ENCODE measurements at places on chromosomes 4 and X.

- no peak for DNase-seq
These were observed 5.9 kb downstream of the MRFAP1L1 start for GRCh38 chr4:6703786-6704185.

DNA sequence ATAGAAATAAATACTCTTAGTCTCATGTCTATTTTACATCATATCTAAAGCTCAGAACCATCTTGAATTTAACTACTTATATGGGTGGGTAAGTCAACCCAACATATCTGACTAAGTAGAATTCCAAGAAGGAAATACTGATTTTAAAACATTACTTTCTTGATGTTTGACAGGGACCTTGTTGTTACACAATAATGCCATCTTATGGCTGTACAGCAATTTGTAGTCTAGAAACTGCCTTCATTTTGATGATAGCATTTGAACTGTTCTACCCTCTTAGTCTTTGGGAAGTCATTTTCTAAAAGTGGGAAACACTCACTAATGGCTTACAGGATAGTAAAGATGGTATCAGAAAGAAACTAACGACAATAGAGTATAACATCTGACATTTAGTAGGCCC, 929.5 kb downstream of the DMD start:
- no peak for DNase-seq

DNA sequence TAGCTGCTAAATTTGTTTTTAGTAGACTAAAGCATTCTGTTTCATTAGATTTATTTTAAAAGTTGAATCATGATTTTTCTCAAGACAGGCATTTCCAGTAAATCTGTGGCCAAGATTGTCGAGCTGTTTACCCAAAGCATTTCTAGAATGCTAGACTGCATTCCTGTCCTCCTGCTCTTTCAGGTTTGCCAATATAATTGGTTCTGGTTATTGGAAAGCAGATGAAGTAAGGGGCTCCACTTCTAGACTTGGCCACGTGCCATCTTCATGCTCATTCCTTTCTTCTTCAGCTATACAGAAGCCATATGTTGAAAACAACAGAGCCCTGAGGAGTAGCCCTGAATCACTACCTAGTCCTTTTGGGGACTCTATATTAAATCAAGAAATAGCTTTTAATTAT, 62.5 kb downstream of the PGRMC2 start:
- DNase-seq: no peak

DNA sequence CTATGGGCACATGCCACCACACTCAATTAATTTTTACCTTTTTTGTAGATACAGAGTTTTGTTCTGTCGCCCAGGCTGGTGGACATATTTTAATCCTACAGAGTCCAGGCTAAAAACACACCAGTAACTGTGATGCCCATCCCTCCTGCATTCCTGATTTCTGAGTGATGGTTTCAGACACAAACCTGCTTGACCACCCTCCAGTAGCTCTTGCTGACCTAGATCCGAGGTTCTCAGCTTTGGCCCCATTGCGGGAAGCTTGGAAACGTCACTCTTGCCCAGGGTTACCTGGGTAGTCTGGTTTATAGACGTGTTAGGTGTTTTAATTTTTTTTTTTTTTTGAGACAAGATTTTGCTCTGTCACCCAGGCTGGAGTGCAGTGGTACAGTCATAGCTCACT, 7.5 kb downstream of the CD99 start:
- no peak for DNase-seq

DNA sequence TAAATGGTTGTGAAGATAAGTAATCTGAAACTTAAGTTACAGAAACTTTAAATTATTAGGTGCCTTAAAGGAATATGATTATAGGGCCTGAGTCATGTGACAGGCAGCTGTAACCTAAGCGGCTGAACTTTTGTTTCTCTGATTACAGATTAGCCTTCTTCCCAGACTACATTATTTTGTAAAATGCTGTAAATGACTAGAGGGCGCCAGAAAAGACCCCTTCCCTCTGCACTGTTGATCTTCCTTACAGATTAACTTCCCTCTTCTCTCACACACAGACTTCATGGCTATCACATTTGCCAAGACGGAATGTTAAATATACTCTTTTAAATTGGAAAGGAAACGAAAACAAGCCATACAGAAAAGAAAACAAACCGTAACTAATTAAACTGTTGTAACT, 96.6 kb downstream of the EVC2 start:
- DNase-seq: no peak

GRCh38 chr4:158778156-158778711, 9.4 kb downstream of the FNIP2 start:
- no peak for DNase-seq

DNA sequence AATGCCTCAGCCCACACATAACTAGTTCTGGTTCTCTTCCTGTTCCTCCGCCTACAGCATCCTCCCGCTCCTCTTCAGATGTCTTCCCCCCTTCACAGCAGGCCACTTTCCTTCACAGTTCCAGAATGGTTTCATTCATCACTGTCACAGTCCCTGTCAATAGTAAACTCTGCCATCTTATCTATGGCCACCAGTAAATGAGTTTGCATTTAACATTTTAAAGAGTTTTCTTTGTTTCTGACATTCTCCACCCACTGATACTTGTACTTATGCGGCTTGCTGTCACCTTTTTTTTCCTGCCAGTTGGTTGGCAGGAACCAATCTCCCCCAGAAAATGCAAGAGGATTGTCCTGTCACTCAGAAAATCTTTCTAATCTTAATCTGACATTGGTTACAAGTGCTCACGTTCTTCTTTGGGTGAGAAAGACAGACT, 114.1 kb downstream of the GLUD2 start:
- DNase-seq: no peak

DNA sequence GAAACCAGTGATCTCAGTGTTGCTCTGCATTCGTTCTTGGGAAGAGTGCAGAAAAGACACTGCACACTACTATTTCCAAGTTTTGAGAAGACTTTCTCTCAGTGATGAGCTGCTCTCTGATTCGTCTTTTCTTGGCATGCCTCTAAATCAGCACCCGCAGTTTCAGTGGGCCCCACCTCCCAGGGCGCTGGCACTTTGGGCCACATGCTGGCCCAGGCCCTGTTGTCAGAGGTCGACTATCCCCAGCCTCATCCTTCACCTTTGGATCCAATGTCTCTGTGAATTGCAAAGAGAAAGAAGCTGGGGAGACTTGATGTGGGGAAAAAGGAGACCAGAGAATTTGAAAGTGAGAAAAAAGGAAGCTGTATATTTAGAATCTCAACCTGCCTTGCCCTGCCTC, 644.1 kb upstream of the PITX2 start:
- no peak for DNase-seq

DNA sequence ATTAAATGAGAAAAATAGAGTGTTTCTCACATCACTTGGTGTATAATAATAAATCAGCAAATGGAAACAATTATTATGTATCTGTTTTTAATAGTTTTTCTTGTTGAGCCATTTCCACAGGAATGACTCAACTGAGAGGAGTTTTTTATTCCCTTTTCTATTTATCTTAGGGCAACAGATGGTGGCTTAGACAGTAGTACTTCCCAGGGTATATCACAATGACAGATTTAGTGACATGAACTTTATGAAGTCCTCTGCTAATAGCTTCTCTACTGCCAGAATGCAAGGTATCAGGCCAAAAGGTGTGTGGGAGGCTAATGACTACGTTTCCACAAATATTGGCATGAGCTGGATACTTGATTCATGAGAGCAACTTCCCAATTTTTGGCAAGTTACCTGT, 126.7 kb downstream of the HTR2C start:
- no peak for DNase-seq

DNA sequence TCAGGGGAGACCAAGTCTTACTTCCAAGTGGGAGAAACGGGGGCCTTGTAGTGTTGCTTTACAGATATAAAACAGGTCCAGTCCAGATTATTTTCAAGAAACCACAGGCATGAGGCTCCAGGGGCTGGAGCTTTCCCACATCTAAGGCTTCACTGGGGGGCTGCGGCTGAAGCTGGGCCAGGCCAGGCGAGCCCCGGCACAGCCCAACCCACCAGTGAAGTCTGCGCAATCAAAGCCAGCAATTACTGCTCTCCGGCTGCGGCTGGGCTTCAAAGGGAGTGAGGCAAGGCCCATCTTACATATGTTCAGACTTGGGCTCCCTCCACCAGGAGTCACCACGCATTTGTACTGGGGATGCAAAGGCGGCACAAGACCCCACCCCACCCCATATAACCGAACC, 61.7 kb downstream of the HADH start:
- no peak for DNase-seq

DNA sequence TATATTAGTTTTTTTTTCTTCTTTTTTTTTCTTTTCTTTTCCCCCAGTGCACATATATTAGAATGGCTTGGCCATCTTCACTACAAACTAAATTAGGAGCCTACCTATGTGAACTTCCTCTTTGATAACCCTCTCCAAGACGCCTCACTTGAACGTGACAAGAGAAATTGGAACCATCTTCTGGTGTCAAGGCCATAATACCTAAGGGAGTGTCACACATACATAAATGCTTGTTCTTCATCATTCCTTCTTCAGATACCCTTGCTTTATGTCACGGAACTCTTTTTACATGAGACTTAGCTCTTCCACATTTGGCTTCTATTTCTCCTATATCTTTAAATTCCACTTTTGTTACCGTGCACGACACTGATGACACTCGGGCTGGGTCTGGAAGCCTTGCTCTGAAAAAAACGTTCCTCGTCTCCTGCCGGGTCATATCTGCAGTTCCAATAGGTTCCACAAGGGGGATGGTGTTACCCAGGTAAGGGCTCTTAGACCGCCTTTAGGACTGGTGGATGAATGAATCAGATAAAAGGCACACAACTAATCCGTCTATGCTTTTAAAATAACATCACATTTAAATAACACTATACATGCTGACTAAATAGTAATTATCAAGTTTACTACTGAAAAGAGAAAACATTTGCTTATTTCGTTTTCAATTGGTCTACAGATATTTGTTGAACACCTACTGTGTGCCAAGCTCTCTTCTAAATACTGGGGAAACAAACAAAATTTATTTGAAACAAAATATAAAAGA, 19.9 kb downstream of the DGAT2L6 start:
- peak; percentile 36 for DNase-seq

DNA sequence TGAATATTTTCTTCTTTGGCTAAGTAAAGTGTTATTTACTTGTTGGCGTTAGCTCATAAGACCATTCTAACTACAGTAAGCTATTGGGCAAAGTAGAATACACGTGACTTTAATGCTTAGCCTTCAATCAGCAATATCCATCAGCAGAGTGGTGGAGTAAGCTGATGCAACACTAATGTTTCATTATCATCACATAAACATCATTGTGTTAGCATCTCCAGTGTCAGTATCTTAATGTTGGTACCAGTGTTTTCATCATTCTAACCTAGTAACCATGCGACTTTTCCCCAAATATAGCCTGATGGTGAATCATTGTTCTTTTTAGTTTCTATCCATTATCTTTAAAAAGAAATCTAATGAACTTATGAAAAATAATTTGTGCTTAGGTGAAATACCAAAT, 48.5 kb downstream of the APOOL start:
- no peak for DNase-seq

GRCh38 chr4:96102541-96103026, 262.7 kb downstream of the PDHA2 start:
- no peak for DNase-seq

DNA sequence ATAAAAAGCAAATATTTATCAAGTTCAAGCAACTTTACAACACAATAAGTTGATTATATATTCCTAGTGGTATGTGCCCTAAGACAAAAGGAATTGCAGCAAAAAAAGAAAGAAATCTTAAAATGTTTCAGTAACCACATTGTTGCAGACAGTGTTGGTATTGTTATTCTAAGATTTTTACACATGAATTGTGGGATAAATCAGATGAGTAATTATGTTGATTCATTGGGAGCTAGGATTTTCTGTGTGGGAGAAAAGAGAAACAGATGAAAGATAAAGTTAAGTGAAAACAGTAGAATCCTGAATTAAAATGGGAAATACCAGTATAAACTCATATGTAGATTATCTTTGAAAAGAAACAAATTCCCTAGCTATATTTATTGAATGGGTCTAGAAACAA, 362.4 kb downstream of the PPP3CA start:
- DNase-seq: no peak

- DNase-seq: no peak
These were observed 426 bp upstream of the XIAP start for GRCh38 chrX:123859409-123859845.

- DNase-seq: no peak
These were observed 35.7 kb downstream of the ING2 start for GRCh38 chr4:183540410-183541009.

DNA sequence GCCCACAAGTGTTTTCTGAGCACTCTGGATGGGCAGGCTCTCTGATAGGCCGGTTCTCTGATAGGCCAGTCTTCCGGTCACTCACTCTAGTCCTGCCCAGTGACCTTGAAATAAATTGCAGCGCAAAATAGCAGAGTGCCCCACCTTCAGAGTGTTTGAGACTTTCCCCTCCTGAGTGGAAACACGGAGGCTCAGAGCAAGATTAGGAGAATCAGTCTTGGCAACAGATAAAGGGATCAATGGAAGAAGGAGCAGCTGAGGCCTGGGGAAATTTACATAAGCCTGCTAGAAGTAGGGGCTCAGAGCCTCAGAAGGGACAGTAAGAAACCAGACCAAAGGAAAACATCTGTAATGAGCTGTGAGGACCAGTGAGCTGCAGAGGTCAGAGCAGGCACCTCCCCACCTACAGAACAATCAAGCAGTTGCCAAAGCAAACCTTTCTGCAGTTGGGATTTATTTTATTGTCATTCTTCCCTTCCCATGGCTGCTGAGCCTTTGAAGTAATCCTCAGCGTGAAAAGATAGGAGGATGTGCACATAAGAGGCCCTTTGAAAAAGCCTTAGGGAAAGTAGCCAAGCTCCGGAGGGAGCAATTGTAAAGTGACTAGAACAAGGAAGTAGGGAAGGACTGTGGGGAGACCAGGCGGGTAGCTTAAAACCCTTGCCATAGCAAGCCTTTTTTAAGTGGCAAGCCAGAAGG, 89.1 kb upstream of the TSPAN5 start:
- DNase-seq: no peak

- DNase-seq: no peak
These were observed 239.4 kb upstream of the BOD1L1 start for GRCh38 chr4:13866881-13867280.

Data from keratinocyte (primary cell).